Stimulated activated CD8-positive, alpha-beta memory T cell treated with anti-CD3 and anti-CD28 coated beads, Interleukin-15, amount 100 ng/mL, for 1 hour (primary cell): ENCODE measurements at places on chromosomes 12 and 14.

- DNase-seq, result no peak
Measured at GRCh38 chr12:11624116-11624515, 25.4 kb upstream of the ETV6 start.

- no peak for DNase-seq
Measured at GRCh38 chr12:79344855-79345847, 345.6 kb downstream of the PAWR start.

DNA sequence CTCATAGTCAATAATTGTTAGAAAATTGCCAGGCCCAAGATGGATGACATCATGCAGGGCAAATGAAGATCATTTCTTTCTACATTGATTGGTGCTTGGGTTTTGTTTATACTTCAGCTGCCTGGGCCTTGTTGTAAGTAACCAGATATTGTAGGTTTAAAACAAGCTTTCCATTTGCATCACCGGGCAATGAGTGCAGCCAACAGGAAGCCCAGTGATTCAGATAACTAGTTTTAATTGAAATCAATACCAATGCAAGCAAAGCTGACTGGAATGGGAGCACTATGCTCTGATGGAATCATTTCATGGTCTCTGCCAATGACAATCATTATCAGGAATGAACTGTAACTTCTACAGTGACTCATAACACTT lies 279.3 kb downstream of the DUSP6 start:
- no peak for DNase-seq

DNA sequence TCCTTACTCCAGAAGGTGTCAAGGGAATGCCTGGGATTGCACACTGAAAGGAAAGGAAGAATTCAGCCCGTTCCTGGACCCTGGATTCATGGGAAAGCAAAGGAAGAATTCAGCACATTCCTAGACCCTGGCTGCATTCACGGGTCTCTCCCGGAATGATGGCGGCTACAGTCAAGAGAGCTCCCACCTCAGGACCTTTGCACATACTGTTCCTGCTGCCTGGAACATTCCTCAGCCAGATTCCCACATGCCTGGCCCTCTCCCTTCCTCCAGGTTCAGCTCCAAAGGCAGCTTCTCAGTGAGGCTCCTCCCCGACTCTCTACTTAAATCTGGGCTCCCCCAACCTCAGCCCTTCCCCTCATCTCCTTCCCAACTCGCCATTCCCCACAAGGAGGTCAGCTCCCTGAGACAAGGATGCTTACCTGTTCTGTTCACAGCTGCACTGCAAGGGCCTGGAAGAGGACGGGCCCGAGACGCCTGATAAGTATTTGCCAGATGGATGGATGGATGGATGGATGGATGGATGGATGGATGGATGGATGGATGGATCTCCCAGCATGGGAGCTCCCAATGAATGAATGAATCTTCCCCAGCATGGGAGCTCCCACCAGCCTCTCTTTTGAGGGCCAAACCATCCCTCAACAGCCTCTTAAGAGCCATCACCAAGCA lies 77.4 kb downstream of the NCOR2 start:
- DNase-seq, result no peak

DNA sequence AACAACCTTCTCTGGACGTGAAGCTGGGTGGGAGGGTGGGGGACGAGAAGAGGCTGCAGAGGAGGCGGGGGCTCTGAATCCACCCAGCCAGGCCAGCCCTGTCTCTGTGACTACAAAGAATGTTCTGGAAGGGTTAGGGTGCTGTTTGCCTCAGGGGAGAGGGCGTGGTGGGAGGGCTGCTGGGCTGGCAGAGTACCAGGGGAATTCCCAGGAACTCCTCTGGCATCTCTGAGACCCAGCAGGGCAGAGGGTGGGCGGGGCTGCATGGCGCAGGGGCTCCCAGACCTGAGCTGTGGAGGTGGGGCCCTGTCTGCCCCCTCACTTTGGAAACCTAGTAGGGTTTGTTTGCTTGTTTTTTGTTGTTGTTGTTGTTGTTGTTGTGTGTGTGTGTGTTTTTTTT lies 45.5 kb upstream of the FZD10 start:
- DNase-seq, result no peak

GRCh38 chr12:54661048-54661447 lies 12.9 kb upstream of the DCD start:
- DNase-seq, result no peak

DNA sequence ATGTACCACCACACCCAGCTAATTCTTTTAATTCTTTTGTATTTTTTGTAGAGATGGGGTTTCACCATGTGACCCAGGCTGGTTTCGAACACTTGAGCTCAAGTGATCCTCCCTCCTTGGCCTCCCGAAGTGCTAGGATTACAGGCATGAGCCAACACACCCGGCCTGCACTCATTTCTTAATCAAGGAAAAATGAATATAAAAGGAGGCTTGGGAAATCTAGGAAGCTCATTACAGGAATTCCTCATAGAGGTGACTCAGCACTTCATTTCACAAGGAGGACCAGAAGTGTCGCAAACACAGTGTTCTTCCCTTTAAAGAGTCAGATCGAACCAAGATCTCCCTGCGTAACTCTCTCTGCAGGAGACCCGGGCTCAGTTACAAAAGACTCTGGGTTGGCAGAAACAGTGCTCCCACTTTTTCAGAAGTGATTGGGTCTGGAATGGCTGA lies 30.3 kb downstream of the NFKBIA start:
- no peak for DNase-seq
